ENCODE measurements at places on chromosomes 6 and 20.

DNA sequence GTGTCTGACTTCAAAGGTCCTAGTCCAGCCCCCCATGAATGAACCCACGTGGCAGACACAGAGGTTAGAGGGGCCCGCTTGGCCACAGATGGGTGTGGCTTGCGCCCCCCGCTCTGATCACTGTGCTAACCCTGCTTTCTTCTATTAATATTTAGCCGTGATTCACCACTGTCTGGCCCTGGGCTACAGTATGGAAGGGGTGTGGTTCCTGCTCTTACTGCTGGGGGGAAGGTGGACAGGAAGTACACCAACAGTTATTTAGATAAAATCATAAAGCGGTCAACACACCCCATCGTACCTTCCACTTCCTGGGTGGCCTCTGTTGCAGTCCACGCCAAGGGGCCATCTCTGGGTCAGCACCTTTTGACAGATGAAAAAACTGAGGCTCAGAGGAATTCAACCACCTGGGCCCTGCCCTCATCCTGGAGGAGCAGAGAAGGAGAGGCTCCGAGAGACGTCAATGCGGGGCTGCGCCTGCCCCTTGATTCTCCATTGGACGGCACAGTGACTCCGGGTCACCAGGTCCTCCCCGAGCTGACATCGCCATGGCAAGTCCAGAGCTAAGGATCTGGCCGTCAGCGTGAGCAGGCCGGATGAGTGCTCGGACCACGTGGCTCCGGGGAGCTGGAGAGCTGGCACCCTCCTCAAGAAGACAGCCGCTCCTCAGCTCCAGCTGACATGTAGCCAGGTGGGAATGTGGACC, 206.3 kb downstream of the PREX1 start:
- DNase-seq, result no peak

DNA sequence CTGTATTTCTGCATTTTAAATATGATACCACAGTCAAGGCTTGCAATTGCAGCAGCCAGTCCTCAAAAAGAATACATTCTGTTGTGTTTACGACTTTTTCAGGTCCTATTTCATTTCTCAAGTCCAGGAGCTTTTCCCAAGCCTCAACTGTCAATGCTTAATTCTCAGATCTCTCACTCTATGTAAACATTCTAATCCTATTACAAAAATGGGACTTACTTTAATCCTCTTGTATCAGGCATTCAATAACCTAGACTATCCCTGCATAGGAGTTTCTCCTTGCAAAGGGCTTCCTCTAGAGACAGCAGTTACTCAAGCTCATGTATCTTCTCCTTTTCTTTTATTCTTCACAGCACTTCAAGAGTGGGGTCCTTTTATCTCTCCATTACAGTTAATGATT, 1293.0 kb downstream of the GRIK2 start:
- no peak for DNase-seq

GRCh38 chr20:10551732-10552724, 116.9 kb downstream of the SLX4IP start:
- no peak for DNase-seq

DNA sequence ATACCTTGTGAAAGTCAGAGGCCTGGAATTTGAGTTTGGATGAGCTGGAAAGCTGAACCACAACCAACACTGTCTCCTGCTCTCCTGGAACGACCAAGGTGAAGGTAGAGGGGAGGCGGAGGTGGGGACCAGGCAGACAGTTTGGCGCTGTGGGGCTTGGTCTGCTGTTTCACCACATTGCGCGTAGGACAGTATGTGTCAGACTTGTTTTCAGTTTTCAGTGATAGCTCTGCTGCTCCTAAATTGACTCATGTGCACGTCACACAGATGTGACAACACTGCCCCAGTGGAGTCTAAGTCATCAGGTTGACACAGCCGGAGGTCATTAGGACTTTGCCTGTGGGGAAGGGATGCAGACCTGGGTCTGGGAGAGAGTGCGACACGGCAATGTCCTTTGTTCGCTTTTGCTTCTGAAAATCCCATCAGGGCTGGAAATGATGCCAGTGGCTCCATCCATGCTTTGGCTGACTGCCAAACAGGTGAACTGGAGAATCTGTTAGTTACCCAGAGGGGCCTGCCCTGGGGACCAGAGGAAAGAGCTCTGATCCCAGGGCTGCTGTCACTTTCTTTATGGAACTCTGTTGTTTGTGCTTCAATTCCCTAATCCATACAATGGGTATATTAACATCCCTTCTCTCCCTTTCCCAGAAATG, 255.5 kb downstream of the CDC5L start:
- DNase-seq, result no peak

DNA sequence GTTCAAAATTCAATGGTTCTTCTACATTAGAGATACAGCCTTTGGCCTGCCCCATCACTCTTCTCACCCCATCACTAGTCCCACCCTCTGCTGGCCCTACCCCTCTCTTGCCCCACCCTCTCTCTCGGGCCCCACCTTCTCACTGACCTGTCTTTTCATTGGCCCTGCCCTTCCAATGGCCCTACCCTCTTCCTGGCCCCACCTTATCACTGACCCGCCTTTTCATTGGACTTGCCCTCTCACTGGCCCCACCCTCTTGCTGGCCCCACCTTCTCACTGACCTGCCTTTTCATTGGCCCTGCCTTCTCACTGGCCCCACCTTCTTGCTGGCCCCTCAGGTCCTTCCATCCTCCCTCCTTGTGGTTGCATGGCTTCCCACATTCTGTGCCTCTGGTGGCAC, 107.2 kb upstream of the PLEKHG1 start:
- peak; percentile 13 for DNase-seq

GRCh38 chr6:39140556-39141167, 25.7 kb upstream of the SAYSD1 start:
- no peak for DNase-seq

DNA sequence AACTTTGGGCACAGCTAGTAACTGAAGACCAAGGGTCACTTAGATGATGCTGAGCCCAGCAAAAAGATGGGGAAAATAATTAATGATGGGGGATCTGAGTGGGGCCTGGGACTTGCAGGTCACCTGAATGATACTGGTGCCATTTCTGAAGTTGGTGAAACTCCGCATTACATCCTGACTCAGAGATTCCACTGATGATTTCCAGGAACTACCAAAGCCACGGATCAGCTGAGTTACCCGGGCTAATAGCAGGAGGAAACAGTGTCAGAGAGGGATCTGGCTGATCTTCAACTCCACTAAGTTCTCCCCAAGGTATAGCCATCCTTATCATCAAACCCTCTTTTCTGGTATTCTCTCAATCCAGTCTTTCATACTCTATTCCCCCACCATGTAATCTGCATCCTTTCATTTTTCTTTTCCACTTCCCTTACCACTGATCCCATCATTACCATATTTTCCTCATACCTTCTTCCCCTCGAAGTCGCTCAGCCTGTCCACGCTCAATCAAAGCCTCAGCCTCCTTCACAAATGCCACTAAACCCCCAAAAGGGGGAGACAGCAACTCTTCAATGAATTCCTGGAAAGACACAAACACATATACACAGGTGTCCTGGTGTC, 20.2 kb downstream of the VPS52 start:
- no peak for DNase-seq

DNA sequence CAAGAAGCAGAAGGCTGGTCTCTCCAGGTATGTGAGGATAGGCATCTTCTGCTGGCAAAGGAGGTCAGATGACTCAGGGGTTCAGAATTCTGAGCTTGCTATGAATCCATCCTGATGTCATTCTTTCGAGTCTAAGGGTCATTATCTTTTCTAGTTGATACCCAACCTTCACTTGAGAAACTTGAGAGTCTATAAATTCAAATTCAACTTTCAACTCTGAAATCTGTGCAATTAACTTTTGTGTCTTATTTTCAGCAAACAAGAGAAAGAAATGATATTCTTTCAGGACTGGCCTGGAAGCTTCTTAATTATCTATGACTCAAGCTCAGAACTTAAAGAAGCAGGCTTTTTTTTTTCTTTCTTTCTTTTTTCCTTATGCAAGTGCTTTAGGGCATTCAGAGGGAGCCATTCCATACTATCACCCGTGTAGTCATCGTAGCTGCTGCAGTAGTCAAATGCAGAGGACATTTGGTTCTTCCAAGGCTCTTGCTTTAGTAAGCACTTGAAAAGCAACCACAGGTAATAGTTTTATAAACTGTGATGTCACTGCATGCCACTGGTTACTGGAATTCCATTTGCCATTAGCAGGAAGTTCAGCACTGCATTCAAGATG, 93.0 kb downstream of the ADTRP start:
- no peak for DNase-seq

DNA sequence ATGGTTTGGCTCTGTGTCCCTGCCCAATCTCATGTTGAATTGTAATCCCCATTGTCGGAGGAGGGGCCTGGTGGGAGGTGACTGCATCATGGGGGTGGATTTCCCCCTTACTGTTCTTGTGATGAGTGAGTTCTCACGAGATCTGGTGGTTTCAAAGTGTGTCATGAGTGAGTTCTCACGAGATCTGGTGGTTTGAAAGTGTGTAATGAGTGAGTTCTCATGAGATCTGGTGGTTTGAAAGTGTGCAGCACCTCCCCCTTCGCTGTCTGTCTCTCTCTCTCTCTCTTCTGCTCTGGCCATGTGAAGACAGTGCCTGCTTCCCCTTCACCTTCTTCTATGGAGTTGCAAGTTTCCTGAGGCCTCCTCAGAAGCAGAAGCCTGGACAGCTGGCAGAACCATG, 87.6 kb downstream of the MYLK4 start:
- DNase-seq, result no peak
